ENCODE measurements at places on chromosomes 12 and 14.

- peak; percentile 53 for DNase-seq
Observed at GRCh38 chr12:50314636-50315312, 31.5 kb upstream of the LIMA1 start.

GRCh38 chr12:86777325-86777724, 521.1 kb upstream of the MGAT4C start:
- DNase-seq = peak; percentile 77

- DNase-seq = peak; percentile 93
Observed at GRCh38 chr12:75837700-75838099, 193.9 kb downstream of the PHLDA1 start.

DNA sequence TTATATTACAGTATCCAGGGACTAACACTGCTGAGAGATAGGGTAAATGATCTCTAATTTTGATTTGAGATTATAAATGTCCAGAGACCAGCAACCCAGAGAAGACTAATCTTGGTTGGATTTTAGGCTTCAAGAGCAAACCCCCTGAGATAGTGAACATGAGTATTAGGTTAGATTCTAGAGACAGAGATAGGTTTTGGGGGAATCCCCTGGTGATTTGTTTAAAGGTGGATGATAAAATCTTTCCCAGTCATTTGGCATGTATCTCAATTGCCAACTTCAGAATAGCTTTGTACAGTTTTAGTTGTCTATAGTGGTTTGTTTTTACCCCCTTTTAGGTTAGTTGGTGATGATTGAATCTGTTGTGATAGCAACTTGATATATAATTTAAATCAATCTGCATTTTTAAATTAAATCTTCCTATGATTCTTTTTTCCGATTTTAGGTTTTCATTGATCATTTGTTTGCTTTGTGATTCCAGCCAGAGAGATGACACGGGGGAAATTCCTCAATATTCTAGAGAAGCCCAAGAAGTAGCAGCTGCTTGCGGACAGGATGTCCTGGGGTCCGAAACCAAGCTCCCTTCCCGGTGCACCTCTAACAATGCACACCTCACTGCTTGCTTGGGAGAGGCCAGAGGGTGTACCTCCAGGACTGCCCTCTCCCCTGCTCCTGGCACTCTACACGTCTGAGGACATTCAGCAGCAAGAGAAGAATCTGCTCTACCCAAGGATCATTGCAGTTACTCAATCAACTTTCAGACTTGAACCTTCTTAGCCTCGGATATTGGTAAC, 40.6 kb upstream of the VSX2 start:
- no peak for DNase-seq

DNA sequence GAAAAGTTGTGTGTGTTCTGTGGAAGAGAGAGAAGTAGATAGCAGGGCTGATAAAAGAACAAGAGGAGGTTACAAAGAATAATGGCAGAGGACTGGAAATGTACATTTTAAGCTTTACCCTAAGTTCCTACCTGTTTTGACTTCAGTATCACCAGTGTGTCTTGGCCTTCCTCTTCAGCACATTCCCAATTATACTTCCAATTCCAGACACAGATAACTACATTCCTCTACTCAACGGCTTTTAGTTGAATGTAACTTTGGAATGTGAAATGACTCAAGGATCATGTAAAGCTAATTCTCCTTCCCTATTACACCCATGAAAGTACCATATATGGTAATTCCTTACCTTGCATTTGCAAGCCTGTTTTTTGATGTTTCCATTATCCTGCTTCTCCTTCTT, 5.0 kb downstream of the MGST1 start:
- no peak for DNase-seq

GRCh38 chr12:79689477-79690141, 1.2 kb downstream of the PAWR start:
- DNase-seq = peak; percentile 83

DNA sequence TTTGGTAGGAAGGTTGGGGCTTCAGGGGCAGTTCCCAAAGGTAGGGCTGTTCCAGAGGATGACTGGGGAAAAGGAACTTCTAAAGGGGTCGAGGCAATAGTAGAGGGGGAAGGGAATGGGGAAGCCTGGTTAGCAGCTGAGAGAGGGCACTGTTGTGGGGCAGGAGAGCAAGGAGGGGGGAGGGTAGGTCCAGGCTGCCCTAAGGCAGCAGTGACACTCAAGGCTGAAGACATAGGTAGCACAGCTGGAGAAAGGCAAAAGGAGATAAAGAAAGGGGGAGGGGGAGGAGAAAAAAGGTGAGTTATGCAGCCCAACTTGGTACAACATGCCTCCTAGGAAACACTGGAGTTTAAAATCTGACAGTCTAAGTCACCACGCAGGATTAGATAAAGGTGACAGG, 3.9 kb downstream of the NACA start:
- no peak for DNase-seq

DNA sequence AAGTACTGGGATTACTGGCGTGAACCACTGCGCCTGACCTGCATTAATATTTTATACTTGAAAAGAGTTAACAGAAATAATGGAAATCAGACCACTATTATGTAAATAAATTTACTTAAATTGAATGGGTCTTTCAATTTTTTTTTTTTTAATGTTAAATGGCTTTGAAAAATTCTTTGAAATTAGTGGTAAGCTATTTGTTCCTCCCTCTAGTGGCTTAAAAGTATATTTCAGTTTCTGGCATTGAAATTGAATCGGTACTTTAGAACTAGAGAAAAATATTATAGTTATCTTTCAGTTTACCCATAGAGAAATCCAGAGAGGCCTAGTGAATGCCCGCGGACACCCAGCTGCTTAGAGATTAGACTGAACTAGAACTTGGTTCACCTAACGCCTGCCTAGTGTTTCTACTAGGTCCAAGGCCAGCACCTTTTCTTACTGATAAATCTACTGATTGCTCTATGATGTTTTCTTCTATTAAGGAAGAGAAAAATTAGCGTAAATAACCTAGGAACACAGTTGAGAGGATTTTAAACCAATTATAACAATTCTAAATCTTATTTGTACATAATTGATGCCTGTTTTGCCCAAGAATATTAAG, 106.5 kb downstream of the EML1 start:
- DNase-seq = peak; percentile 18

DNA sequence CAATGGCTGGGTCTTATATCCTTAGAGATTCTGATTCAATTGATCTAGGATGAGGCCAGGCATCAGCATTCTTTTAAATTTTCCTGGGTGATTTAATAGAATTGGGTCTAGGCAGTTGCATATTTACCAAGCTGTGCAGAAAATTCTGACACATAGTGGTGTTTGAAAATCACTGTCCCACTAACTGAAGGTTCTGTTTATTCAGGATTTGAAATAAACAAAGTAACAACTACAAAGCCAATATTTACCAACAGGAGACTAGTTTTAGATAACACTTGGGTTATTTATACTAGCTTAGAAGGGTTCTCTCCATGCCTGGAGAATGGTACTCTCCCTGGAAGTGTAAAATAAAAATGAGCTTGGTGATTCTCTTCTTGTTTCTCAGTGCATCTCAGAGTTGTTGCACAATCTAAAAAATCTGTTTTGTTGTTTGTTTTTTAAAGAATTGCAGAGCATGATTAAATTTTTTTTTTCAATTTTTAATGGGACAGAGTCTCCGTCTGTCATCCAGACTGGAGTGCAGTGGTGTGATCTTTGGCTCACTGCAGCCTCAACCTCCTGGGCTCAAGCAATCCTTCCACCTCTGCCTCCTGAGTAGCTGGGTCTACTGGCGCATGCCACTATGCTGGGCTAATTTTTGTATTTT, 16.9 kb downstream of the BEST3 start:
- DNase-seq = no peak

- no peak for DNase-seq
Observed at GRCh38 chr12:121358073-121358472, 5.9 kb upstream of the ANAPC5 start.

Data from NCI-H69 (cell line).